ENCODE measurements at places on chromosomes 12 and 14.

GRCh38 chr14:32925439-32925838 is 13.2 kb upstream of the NPAS3 start:
- no peak for DNase-seq

- no peak for DNase-seq
Observed at GRCh38 chr14:96055065-96055752, 16.0 kb downstream of the C14orf132 start.

GRCh38 chr12:49689237-49689636 is 18.0 kb downstream of the FMNL3 start:
- DNase-seq, result no peak

- no peak for DNase-seq
Observed at GRCh38 chr12:113758165-113758924, 207.8 kb downstream of the RBM19 start.

DNA sequence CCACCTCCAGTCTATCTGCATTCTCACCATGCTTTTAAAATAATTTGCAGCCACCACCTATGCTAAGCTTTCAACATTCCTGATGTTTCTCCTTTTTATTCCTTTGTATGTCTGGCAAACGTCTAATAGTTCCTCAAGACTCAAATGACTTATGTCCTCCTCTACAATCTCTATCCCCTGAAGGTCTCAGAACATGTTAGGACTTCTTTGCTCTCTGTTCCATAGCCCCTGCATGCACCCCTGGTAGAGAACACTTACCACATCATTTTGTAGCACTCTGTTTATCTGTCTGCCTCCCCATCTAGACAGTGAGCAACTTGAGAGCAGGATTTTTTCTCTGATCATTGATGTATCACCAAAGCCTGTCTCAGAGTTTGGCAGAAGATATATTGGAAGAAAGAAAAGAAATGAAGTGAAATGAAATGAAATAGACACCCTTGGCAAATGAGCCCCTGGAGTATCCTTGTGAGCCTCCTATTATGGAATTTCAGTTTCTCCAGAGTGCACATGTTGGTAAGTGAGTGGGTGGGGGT is 1231.2 kb upstream of the FLRT2 start:
- DNase-seq, result no peak

All from suprapubic skin (tissue), 4 donors.